Stimulated activated CD4-positive, alpha-beta T cell treated with anti-CD3 and anti-CD28 coated beads, Interleukin-15, amount 100 ng/mL, for 1 hour (primary cell): ENCODE measurements at places on chromosomes 1 and 21.

GRCh38 chr1:59041646-59042277 is 255.1 kb upstream of the FGGY start:
- DNase-seq = no peak

DNA sequence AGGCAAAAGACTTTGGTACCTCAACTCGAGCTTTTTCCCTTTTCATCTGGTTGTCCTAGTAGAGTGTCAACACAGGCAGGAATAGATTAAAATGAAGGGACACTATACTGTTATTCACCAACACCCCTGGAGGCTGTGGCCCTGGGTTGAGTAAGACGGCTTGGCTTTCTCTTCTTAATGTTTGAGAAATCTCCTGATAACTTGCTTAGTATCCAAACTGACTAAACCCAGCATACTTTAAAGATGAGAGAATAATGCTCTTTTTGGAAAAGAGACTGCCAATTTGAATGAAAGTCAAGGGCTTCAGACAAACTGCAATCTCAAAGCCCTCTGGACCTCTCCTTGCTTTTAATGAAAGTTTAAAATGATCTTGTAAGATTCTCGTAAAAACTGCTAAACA is 2.6 kb upstream of the SLC30A1 start:
- DNase-seq = no peak

DNA sequence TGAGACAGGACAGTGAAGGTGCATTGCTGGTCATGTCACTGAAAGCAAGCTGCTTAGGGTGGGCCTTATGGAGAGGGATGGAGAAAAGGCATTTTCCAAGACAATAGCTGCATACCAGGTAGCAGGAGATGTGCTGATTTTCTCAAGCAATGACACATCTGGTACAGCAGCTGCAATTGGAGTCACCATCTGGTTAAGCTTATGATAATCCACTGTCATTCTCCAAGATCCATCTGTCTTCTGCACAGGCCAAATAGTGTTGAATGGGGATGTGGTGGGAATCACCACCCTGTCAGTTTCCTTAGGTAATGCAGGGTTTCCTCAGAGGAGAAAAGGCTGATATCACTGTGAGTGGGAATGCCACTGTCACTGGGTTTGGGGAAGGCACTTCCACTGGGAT is 54.6 kb downstream of the ADSS2 start:
- DNase-seq = no peak

GRCh38 chr1:4730078-4730477 is 75.7 kb downstream of the AJAP1 start:
- DNase-seq = no peak

DNA sequence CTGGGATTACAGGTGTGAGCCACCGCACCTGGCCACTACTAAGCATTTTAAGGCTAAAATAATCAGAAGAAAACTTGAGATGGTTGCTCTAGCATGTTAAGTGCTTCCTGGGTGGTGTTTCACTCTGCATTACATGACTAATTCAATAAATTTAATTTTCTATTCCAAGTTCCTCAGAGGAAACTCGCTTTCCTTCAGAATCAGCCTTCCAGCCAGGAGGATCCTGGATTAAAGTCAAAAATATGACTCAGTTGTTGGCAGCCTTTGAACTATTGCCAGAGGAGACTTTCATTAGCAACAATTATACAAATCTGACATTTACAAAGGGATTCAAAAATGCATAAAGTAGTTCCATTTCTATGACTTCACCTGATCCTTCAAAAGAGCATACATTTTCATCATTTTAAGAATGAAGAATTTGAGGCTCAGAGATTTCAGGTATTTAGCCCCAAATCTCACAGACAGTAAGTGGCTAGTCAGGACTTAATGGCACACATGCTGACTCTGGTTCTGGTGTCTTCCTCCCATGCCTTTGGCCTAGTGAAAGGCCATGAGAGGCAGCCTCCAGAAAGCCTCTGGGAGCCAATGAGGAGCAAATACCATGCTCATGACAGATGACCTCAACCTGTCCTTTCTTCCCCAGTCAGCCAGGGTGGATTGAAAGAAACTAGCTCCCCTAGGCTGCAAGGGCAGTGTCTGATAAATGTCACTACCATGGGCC is 115.7 kb downstream of the MAP3K21 start:
- DNase-seq = no peak

DNA sequence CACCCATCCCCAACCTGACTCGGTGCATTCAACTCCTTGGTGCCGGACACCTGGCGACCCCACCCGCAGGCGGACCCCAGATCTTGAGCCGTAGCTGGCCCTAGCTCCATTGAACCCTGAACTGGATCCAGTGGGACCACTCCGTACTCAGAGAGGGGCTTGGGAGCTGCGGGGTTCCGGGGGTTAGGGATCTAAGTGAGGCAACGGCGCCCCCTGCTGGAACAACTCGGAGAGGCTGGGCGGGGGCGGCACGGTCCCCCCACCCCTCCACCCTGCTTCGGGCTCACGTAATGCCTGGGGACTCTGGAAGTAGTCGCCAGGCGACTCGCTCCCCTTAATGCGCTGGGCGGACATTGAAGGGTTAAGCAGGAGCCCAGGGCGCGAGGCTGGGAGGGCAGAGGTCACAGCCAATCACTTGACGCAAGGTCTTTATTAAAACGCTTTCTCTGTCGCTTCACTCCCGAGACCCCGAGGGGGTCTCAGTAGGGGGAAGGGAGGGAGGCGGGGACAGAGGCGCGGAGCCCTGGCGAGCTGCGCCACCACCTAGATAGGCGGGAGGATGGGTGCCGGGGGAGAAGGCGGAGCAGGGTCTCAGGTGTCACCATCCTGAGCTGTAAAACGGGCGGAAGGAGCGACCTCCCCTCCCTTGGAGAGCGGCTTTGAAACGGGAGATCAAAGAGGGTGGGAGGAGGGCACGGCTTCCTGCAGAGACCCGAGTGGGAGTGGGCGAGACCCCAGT is 704 bp upstream of the CRABP2 start:
- peak; percentile 42 for DNase-seq

GRCh38 chr21:42473498-42474042 is 22.5 kb downstream of the RSPH1 start:
- DNase-seq = no peak

- DNase-seq = no peak
Observed at GRCh38 chr1:65011983-65012382, 45.6 kb upstream of the JAK1 start.

- no peak for DNase-seq
Observed at GRCh38 chr1:45586769-45587168, 2.9 kb downstream of the NASP start.

DNA sequence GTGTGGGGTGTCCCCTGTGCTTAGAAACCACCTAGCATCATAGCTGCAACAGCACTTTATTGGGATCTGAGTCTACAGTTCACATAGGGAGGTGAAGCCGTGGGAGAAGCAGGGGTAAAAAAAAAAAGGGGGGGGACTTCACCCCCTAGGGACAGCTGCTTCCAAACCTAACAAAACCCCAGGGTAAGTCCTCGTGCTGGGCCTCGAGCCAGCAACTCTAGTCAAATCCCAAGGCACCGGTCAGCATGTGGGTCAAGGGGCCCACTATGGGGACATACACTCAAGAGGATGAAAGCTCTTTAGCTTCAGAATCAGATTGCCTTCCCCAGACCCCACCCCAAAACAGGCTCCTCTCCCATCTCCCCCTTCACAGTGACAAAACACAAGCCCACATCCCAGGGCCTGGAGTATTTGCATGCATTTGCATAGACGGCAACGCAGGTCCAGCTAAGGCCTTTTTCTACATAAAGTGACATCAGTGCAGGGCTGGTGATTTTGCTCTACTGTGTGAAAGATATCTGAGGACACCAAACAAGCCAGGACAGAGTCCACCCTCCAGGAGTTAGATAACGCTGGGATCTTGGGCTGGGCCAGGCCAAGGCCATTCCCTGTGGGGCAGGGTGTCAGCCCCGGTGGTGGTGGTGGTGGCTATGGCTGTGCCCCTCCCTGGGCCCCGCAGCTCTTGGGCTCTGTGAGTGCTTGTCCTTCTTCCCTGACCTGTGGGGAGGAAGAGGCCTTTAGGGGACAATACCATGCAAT is 8.1 kb upstream of the PMVK start:
- DNase-seq = no peak

DNA sequence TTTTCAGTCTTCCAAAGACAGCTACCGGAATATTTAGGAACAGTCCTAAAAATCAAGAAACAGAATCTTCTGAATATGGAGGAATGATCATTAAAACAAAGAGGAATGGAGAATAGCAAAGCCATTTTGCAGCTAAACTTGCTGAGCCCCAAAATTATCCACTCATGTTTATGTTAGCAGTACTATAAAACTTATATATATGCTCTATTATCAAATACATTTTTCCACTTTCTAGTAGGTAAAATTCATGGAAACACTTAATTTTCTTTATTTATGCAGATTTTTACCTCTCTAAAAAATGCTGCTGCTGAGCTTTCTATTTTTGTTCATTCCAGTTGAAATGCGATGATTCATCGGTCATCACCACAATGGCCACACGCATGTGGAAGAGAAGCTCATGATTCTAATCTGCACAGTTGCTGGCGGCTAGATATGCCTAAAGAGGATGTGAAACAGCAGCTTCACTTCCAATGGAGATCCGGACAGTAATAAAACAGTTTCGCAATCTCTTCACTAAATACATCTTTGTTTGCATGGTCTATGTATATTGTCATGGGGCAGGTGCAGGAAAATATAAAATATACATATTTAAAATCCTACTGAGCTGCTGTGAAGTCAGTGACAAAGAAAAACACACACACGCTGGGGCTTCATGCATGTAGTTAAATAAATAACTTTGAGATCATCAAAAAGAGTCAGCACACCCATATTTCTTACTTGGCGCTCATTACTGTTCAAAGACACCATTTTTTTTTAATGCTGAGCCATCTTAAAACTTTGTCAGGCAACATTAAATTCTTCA is 292.2 kb downstream of the SMYD3 start:
- no peak for DNase-seq

DNA sequence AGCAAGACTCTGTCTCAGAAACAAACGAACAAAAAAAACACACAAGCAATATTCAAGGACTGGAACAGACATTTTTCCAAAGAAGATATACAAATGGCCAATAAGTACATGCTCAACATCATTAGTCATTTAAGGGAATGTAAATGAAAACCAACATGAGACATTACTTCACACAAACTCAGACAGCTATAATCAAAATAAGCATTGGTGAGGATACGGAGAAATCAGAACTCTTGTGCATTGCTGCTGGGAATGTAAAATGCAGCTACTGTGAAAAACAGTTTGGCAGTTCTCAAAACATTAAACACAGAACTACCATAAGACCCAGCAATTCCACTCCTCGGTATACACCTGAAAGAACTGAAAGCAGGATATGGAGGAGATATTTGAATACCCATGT is 15.4 kb downstream of the NOL9 start:
- no peak for DNase-seq

- no peak for DNase-seq
Observed at GRCh38 chr21:14114251-14114650, 96.5 kb downstream of the LIPI start.

- no peak for DNase-seq
Observed at GRCh38 chr1:163046071-163046470, 23.1 kb upstream of the RGS4 start.
